Stimulated activated CD4-positive, alpha-beta T cell treated with anti-CD3 and anti-CD28 coated beads, Interleukin-1b, Interleukin-23, amount 100 ng/mL, for 4 hours (primary cell): ENCODE measurements at places on chromosomes 1 and 21.

DNA sequence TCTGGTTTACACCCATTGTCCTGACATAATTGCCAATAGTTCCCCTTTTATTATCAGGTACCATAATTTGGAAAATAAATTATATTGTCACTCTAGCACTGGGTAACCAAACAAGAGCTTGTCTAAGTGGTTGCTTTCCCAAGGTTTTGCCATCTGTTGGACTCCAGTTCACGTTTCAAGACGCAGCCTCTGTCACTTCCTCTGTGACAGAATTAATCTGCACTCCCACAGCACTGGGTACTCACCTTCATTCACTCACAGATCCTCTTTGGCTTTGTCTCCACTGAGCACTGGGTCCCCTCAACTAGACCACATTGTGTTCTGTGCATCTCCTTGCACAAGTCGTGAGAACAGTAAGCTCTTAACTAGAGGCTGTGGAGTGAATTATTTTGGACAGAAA is 123.6 kb upstream of the JUN start:
- DNase-seq: no peak

DNA sequence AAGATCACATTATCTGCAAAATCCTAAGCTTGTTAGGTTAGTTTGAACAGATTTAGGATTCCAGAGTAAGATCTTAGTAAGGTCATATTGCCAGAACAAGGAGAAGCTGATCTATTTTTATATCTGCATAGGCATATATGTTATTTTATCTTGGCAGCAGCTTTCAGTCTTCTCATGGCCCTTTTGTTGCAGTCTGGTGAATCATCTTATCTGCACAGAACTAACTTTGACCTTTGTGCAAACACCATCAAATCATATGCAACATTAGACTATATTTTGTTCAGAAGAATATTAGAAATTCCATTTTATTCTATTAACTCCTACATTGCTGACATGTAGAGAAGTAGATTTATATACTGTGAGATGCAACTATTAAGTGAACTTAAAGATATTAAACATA is 107.3 kb downstream of the CLEC20A start:
- no peak for DNase-seq

- peak; percentile 48 for DNase-seq
These were observed 4.0 kb downstream of the SHISAL2A start for GRCh38 chr1:52636721-52637695.

DNA sequence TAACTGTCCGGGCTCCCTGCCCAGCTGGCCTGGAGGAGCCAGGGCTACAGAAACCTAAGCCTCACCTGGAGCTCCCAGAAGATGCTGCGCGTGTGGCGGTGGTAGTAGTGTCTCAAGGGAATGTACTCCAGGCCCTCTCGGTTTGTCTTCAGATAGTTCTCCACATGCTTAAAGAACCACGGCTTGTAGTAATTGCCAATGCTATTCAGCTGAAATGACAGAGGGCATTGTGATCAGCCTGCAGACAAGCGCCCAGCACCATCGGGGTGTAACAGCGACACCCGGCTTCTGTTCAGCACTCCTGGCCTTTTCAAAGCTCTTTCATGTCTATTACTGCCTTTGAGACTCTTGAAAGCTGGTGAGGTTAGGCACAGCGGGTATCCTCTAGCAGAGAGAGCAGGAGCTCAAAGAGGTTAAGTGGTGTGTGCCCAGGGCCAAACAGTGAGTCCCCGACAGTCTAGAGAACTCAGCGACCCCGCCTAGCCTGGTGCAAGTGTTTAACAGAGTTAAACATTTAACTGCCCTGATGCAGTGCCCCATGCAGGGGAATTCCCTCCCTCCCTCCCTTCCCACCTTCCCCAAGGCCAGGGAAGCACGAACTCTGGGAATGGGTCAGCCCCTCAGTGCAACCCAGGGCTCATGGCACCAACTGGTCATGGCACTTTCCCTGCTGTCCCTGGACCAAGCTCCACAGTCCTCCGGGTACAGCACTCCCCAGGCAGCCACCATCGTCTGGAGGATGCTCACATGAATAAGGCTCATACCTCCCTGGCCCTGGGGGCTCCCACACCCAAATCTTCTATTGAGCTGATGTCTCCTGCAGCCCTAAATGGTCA is 21.5 kb downstream of the DHCR24 start:
- no peak for DNase-seq

- no peak for DNase-seq
These were observed 550.1 kb downstream of the LTN1 start for GRCh38 chr21:28442624-28443023.

- no peak for DNase-seq
These were observed 109.5 kb upstream of the UBE2U start for GRCh38 chr1:64093941-64094340.

DNA sequence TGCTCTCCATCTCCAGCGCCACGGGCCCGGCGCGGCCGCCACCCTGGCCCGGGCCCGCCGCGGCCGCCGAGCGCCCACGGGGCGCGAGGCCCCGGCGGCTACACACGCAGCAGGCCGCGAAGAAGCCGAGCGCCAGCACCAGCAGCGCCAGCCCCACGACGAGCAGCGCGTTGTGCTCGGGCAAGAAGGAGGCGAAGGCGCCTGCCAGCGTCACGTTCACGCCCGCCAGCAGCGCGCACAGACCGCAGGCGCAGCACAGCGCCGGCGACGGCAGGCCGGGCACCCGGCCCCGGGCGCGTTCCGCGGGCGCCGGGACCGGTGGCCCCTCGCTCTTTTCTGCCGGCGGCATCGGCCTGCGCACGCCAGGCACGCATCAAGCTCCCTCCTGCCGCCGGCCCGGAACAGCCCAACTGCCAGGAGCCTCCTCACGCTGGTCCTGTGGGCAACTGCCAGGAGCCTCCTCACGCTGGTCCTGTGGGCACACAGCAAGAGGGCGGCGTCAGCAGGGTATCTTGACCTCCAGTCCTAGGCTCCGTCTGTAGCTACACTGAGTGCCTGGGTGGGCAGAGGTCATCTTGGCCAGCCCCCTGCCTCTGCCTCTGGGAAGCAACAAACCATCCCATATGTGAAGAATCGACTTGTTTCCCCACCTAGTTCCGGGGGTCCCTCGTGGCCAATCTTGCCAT is 18.1 kb downstream of the KNCN start:
- no peak for DNase-seq

DNA sequence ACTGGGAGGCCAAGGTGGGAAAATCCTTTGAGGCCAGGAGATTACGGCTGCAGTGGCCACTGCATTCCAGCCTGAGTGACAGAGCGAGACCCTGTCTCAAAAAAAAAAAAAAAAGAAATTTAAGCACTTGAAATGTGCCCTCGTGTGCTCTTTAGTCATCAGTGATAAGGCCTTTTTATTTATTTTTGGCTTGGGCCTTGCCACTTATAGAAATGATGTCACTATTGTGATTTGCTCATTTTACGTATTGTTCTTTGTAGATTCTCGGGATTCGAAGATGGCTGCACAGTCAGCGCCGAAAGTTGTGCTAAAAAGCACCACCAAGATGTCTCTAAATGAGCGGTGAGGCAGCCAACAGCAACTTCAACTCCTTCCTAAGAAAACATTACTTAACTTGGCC is 2.4 kb downstream of the CHTOP start:
- no peak for DNase-seq

- DNase-seq: no peak
These were observed 68.4 kb upstream of the IPO9 start for GRCh38 chr1:201760516-201760915.

GRCh38 chr1:53023546-53023945 is 38.5 kb upstream of the PODN start:
- DNase-seq: no peak

DNA sequence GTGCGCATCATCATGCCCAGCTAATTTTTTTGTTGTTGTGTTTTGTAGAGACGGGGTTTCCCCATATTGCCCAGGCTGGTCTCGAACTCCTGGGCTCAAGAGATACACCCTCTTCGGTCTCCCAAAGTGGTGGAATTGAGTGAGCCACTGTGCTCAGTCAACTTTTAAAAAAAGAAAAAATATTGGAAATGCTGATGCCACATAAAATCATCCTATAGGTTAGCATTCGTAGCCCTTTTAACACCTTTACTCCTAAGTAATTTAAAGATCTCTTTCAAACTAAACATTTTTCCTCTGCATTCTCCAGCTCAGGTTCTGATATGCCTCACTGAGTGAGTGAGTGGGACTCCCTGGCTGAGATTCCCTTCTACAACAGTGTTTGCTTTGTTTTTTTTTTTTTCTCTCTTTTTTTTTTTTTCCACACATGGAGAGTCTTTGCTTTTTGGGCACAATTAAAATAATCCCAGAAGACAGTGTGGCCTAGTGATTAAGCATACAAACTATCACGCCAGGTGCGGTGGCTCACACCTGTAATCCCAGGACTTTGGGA is 74.0 kb downstream of the LPGAT1 start:
- DNase-seq: no peak

DNA sequence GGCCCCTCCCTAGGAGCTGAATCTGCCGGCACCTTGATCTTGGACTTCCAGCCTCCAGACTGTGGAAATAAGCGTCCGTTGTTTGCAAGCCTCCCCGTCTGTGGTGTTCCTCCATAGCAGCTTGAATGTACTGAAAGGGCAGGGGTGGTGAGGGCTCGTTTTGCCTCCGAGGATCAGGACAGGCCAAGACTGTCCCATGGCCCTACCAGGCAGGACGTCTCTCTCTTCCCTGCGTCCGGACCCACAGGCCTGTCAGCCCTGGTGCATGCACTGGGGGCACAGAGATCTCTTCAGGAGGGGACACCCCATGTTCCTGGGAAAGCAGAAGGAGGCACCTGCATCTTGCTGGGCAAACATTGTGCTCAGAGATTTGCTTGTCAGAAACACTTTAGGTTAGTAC is 156.3 kb upstream of the C1orf174 start:
- no peak for DNase-seq

DNA sequence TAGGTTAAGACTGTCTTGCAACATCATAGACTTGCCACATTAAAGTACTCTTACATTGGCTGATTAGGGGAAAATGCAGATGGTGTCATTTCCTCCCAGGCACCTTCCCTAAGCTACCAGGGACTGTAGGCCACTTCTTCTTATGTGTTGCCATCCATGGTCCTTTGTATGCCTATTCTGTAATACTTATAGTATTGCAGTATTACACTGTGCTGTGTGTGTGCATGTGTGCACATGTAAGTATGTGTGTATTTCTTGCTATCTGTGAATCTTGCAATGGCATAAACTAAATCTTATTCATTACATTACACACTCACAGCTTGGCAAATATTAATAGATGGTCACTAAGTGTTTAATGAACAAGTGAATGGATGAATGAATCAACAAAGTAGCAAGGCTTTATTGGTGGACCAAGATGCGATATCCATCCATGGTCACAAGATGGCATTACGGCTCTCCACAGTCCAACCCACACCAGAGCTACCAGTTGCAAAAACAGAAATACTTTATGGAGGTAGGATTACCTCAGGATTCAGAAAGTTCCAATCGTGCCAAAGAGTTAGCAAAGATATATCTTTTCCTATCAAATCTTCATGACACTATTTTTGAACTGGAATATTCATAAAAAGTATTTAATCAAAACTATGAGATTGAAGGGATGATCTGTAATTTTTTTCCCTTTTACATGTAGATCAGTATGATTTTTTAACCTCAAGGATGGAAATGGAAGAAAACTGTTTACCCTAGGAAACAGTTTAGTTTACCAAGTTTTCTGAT is 160.2 kb downstream of the DENND1B start:
- peak; percentile 2 for DNase-seq

- no peak for DNase-seq
These were observed 16.5 kb upstream of the LHX4 start for GRCh38 chr1:180213401-180214170.

DNA sequence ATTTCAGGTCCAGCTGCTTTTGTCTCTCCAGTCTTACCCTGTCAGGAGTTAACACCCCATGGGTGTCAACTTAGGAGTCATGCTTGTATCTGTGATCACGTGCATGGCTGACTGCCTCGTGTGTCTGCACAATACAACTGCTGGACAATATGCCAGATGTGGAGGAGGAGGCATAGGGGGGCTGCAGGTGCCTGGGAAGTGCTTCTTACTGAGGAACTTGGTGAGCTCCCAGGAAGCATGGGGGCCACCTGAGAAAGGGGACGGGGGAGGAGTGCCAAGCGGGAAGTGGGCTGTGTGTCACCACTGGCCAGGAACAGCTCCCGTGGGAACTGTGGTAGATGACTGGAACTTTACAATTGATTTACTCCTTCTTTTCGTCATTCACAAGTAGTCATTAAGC is 9.5 kb downstream of the RHEX start:
- DNase-seq: no peak

DNA sequence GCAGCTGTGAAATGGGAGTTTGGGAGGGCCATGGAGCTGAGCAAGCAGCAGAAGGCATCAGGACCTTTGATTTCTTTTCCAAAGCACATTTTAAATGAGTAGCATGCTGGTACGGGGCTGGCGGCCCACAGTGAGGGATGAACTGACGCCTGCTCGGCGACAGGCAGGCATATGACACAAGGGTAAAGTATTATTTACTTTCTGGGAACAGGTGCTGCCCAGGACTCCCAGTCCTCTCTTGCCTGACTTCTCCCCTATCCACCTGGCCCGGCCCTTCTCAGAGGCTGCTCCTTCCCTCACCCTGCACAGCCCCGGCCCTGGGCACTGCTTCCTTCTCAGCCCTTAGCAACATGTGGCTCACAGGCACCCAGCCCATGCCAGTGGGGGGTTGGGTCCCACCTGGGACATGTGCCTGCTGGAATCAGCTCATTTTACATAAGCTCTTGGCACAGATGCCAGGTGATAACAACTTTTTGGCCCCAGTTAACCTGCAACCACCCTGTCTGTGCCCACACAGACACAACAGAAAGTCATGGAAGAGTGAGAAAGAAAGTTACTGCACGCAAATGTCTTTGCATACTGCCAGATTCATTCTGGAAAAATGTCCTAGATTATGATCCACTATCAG is 112.3 kb upstream of the GADD45A start:
- DNase-seq: no peak

GRCh38 chr21:37071561-37072273 is 1.2 kb downstream of the PIGP start:
- no peak for DNase-seq
